Immature natural killer cell (primary cell): ENCODE measurements at places on chromosomes 3 and 15.

GRCh38 chr3:67635806-67636205 lies 18.6 kb downstream of the SUCLG2 start:
- no peak for DNase-seq

- no peak for DNase-seq
Observed at GRCh38 chr15:96462768-96463750, 132.6 kb downstream of the NR2F2 start.

DNA sequence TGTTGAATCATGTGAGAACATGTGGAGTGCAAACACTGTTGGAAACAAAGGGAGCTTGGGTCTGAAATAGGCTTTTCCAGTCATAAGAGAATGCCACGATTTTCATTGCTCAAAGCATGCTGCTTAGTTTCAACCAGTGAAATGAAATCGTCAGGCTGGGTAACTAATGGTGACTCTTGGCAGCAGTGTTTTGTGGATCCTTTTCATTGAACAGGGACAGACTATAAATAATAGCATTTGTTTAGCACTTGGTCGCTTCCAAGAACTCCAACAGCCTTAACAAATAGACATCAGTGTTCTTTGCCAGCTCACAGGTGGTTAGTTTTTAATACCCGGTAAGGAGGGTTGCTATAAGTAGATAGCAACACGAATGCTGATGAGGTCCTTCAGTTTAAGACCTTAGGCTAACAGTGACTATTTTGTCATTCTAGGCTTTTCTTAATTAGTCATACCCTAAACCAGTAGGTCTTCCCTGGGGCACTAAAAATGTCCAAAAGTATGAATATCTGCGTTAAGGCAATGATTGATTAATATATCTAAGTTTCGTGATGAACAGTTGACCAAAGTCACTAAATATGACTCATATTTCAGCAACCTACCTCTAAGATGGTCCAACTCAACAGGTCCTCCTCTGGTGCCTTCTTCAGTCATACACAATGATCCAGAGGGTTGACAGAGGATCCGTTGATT lies 15.8 kb downstream of the TP63 start:
- no peak for DNase-seq

- no peak for DNase-seq
Observed at GRCh38 chr3:106570426-106570825, 701.6 kb upstream of the CBLB start.

- DNase-seq = no peak
Observed at GRCh38 chr3:46651084-46651483, 38.8 kb downstream of the FAM240A start.

DNA sequence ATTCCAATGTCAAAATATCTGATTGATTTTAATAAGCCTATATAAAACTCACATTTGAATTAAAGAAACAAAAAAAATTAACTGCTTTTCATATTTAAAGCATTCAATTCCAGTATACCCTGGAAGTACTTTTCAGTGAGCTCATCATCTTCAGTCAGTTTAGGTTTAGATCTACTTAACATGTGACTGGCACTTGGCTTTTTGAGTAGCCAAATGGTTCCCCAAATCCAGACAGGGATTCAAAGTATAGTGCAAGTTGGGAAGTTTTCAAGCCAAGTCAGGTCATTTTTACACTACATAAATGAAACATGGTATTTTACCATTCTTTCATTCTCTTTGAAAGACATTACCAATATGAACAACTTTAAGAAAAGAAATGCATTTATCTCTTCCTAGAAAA lies 57.5 kb downstream of the ATP8B4 start:
- DNase-seq = no peak

DNA sequence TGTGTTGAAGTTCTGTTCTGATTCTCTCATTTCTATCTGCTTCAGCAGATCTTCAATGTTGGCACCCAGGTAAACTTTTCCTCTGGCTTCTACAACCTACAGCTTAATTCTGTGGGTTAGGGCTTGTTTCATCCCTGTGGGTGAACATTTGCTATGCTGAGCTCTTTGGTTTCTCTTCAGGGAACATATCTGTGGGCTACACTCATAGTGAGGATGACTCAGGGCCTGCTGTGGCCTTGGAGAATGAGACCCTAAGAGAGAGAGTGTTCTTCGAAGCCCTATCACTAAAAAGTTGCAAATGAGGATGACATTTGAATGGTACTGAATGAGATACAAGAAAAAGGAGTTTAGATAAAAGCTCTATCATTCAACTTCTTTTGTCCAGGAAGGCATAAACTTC lies 346.2 kb upstream of the CBLB start:
- DNase-seq = no peak

DNA sequence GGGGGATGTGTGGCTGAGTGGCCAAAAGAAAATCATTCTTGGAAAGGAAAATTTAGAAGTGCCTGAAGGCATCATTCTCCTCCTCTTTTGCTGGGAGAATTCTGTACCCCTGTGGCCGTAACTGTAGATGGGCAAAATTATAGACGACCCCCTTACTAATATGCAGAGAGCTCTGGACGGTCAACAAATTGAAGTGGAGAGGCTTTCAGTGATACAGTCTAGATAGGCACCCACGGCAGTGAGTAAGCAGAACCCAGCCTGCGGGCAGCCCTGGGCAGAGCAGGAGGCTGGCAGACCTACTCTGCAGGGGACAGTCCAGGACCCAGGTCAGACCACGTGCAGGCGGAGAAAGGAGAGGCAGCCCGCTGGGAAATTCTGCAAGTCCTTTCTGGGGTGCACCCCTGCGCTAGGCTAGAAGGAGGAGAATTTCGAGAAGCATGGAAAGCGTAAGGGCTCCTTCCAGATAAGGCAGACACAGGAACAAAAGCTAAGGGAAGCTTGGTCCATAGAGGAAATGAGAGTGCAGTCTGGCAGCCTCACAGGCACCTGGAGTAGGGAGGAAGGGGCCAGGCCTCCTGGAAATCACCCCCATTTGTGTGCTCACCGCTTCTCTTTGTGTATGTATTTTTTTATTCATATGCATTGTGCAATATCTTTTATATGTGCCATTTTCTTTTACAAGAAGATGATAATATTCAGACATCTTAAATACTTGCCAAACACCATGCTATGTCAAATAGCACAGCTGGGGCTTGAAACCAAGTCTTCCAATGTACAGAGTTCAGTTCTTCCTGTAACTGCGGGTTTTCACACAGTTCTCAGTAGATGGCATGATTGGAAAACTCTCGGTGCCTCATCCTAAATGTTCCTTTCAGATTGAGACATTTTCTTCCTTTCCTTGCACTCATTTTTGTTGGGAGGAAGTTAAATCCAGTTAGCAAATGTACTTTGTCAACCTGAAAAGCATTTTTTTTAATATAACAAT lies 40.2 kb downstream of the LRRK1 start:
- no peak for DNase-seq

DNA sequence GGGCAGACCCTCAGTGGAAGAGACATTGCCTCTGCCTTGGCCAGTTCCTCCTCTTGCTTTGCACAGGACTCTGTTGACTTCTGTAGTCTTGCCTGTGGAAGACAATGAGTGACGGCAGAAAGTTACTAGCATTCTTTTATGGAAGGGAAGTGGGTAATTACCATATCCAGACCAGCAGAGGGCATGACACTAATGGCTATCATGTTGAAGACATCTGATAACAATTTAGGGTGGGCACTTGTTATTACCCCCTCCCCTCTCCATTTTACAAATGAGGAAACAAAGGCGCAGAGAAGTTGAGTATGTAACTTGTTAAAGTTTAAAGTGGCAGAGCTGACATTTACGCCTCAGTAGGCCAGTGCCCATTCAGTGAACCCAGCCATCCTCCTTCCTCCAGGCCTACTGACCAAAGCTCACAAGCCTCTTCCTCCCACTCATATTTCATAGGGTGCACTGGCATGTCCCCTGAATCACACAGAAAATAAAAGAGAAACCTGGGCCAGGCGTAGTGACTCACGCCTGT lies 48.2 kb upstream of the FMN1 start:
- no peak for DNase-seq

- DNase-seq = no peak
Observed at GRCh38 chr15:58436552-58436951, 4.8 kb downstream of the LIPC start.

GRCh38 chr3:14166877-14167603 lies 11.4 kb downstream of the XPC start:
- DNase-seq = no peak

GRCh38 chr3:40116478-40117177 lies 192.9 kb upstream of the EIF1B start:
- no peak for DNase-seq

DNA sequence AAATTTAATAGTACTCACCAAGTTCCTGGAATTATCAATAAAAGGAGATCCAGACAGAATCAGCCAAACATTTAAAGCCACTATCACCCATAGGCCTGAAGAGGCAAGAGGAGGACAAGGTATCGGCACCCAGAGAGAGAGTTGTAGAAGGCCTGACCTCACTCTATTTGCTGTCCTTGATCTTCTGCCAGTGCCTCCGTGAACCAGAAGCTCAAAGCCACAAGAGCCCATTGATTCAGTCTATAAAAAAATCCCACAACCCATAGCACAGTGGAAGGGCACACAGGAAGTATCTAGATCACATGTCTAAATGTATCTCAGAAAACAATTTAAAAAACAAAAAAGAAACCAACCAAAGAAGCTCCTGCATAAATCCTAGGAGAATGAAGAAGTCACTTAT lies 68.6 kb upstream of the FAM174B start:
- DNase-seq = no peak

DNA sequence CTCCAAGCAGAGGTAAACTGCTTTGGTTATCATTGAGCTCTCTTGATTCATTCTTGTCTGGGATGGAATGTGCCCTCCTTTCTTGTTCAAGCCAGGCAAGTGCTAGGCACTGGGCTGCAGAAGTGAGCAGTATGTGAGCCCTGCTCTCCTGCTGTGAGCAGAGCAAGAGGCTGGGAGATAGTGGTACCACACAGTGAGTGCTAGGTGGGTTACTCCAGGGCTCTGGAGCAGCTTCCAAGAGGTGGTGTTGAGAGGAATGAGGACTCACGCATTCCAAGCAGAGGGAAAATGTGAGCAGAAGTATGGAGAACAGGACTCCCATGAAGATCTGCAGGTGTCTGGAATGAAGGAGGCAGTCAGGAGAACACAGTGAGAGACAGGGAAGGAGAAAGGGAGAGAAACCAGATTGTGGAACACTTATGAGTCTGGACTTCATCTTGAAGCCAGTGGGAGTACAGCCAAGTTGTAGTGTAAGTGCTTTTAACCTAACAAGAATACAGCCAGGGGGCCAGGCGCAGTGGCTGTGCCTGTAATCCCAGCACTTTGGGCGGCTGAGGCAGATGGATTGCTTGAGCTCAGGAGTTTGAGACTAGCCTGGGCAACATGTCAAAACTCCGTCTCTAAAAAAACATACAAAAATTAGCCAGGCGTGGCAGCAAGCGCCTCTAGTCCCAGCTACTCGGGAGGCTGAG lies 199.9 kb upstream of the CTDSPL start:
- DNase-seq = no peak

DNA sequence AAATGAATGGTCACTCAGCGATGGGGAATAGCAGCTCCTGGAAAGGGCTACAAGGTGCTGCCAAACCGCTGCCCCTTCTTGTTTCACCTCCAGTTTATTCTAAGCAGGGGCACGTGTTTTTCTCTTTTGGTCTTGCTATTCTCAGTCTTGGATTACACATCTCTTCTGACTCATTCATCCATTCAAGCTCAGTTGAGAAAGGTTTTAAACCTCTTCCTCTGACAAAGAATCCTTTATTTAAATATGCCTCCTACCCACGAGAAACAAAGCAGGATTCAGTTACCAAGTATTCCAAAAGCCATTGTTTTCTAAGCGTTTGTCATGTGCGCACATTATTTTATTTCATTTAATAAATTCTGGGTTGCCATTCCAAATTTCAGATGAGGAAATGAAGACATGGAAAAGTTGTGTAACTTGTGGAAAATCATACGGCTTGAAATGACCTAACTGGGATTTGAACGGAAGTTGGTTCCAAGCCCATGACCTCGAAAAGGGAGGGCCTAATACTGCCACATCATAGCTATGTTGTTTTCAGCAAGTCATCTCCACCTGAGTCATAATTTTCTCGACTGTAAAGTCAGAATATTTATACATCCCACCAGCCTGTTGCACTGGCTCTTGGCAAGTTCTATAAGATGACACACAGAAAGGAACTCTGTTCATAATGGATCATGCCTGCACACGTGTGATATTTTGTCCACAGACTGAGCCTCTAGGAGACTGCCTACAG lies 292.0 kb upstream of the SLCO3A1 start:
- DNase-seq = no peak

DNA sequence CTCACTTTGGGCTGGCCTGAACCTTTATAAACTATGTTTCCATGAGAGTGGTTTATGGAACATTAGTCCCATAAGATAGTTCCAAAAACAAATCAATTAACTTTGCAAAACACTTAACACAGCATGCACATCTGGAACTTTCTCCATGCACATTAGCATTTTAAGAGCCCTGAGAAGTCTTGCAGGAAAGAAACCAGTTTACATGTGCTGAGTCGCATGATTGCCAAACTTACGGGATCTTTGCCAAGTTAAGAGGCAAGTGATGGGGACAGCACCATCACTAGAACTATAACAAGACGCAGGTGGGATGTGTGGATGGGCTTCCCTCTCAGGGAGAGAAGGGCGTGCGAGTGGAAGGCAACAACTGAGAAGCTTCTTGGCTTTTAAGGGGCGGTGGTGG lies 20.7 kb downstream of the ADAMTS9 start:
- DNase-seq = no peak

- DNase-seq = no peak
Observed at GRCh38 chr3:70386043-70386442, 73.6 kb upstream of the MDFIC2 start.

GRCh38 chr3:150761831-150762661 lies 923 bp downstream of the SIAH2 start:
- peak; percentile 33 for DNase-seq

GRCh38 chr3:129623447-129624118 lies 17.1 kb upstream of the PLXND1 start:
- no peak for DNase-seq

- no peak for DNase-seq
Observed at GRCh38 chr3:51297333-51297732, 87.8 kb upstream of the MANF start.

GRCh38 chr3:60055765-60056164 lies 1005.9 kb upstream of the CFAP20DC start:
- DNase-seq = no peak

GRCh38 chr3:45062697-45063070 lies 36.6 kb downstream of the CLEC3B start:
- DNase-seq = no peak

DNA sequence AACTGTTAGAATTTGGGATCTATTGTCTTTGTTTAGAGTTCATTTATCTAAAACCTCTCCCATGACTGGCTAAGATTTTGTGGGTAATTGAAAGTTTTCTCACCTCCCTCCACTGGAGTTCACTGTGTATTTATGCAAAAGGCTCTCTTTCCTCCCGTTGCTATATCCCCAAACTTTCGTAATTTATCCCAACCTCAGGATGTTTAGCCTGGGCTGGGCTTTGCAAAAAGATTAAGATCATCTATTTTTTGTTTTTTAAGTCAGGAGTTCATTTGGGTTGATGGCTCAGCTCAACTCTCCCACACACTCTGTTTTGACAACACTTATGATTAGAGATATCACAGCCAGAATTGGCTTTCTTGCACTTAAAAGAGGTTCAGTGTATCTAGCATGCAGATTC lies 27.0 kb downstream of the SUCNR1 start:
- DNase-seq = no peak

GRCh38 chr3:129827765-129828164 lies 65.7 kb downstream of the TMCC1 start:
- peak; percentile 42 for DNase-seq
